ENCODE measurements at places on chromosomes 1 and 21.
A peak's percentile ranks its signal among the peaks of the same experiment; 100 is the strongest.

DNA sequence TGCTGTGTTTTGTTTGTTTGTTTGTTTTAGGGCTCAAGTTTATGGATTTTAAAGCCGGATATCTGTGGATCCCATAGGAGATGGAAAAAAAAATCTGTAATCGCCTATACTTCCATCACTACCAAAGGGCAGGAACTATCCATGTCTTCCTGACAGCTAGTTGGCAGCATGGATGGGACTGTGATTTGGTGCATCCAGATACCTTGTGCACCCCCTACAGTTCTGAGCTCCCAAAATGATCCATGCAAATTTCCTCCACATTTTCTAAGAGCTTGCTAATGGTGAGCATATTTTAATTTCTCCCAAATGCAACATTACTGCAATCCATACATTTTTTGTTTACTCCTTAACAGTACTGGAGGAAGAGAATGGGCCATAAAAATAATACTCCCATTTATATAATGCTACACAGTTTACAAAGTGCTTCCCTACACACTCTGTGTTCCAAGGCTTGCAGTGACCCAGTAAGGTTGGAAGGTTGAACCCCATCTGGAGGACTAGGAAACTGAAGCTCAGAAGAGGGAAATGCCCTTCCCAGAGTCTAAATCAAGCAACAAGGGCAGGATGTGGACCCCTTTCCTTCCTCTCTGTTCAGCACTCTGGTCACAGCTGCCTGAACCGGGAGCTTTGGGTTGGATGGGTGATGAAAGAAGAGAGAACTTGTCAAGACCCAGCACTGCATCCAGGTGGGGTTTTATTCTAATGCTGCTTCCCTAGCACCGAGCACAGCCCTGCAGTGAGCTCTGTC, 48.0 kb downstream of the CAPN8 start:
- no peak for DNase-seq

DNA sequence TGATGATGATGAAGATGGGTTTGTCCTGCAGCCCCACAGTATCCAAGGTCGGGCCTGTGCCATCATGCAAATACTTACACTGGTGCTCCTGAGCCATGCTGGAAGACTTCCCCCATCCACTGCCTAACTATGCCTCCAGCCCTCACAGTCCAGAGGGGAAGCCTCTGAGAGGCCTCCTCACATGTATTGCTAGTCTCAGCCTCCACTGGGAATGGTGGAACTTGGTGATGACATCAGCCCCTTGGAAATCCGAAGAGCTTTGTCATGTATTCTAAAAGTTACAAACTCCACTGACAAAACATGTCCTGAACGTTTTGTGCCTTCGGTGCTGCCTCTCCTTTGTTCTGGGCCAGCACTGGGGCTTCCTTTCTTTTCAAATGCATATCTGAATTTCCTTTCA, 61.1 kb upstream of the DMRTB1 start:
- DNase-seq, result peak; percentile 32

DNA sequence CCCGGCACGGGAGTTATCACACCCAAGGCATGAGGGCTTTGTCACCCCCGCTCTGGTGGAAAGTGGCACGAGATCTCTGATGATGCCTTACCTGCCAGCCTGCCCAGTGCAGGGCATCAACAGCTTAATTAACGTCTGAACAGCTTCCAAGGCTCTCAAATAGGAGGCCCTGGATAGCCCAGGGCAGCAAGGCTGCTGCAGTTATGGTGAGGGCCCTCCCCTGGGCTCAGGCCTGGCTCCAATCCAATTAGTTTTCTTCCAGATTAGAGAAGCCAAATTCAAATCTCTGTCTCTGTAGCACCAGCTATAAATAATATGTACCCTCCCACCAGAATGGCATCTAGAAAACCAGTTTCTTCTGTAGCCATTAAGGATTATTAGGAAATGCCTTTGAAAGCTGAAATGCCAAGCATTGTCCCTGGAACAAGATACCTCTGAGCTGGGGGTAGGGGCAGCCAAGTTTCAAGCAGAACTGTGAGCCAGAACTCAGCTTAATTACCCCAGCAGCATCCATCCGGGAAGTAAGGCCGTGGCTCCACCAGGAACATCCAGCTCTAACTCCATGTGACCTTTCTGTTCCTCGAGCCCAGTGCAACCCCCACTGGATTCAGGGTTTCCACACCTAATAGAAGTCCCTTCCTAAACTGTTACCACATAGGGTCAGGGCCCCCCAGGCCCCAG, 12.5 kb downstream of the QSOX1 start:
- no peak for DNase-seq

DNA sequence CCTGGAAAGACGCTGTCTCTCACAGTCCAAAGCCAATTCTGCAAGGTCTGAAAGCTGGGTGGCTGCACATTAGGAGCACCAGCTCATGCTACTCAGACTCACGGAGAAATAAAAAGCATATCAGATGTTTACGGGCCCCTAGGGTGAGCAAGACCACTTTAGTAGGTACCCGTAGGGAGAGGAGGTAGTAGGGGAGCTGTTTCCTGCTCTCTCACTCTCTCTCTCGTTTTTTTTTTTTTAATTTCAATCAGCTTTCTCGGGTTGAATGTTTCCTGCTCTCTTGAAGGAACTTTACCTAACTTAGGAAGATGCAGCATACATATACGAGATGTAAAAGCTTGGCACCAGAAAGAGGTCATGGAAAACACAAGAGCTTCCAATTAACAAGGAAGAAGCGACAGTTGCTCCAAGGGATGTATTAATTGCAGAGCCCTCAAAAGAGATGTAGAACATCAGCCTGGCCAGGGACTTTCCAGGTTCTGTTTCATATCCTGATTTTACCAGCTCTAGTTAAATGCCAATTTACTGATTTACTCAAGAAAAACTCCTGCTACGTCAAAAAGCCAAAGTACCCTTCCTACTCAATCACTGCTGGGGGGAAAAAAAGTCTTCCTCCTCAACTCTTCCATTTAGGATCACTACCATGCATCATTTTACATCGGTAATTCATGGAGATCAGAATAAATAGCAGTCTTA, 3.1 kb downstream of the LORICRIN start:
- no peak for DNase-seq

DNA sequence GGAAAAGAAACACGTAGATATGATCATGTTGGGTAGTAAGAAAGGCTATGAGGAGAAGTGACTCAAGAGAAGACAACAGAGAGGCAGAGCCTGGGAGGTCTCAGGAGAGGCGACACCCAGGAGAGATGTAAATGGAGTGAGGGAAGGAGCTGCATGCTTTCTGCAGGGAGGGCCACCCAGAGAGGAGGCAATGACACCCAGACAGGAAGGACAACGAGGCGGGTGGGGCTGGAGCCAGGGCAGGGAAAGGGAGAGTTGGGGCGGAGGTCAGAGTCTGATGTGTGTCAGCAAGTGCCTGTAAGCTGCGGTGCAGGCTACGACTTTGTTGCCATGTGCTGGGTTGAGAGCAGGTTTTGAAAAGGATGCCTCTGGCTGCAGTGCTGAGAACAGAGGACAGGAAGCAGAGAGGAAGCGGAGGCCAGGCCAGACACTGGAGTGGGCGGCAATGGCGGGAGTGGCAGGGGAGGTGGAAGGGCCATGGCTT, 31.3 kb downstream of the SLC1A7 start:
- peak; percentile 18 for DNase-seq

GRCh38 chr1:12438349-12438924, 179.6 kb downstream of the DHRS3 start:
- no peak for DNase-seq

DNA sequence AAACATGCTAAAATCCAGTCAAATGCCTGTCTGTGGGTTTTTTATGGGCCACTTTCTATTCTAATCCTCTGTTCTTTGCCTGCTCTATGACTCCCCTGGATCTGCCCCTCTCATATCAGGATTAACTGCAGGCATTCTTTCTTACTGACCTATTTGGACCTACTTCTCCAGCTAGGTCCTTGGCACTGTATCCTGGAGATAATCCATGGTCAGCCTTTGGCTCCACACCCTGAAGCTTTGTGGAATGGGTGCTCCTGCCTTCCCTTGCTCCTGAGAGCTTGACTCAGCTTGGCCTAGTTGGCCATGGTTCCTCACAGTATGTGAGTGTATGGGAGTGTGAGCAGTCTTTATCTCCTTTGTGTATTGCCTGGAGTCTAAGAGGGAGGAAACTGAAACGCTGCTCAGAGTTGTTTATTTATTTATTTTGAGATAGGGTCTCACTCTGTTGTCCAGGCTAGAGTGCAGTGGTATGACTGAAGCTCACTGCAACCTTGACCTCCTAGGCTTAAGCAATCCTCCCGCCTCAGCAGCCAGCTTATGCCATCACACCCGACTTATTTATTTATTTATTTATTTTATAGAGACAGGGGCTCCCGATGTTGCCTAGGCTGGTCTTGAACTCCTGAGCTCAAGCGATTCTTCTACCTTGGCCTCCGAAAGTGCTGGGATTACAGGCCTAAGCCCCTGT, 28.7 kb upstream of the CDC14A start:
- no peak for DNase-seq

DNA sequence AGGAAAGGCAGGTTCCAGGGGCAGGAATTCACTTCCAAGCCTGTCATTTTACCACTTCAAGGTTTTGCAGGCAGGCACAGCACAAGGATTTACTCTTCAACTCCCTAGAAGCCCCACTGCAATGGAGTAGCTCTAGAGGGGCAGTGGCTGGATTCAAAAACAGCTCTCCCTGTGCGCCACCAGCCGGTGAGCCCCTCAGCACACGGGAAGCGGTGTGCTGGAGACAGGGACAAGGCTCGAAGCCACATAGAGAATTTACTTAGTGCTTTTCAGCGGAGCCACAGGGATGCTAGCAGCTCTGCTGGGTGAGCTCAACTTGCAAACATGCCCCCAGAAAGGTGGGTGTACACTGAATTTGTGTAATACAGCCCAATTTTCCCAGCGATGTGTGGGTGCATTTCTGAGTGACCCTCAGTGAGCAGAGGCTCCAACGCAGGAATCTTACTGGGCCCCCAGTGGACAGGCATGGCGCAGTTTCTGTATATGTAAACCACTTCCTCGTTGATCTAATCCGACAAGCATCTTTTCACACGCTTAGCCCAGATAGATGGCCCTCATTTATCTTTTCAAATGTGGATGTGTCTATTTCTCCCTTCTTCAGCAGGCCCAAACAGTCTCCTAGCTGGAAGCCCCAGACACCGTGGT, 10.9 kb downstream of the VWA5B1 start:
- DNase-seq, result peak; percentile 6

DNA sequence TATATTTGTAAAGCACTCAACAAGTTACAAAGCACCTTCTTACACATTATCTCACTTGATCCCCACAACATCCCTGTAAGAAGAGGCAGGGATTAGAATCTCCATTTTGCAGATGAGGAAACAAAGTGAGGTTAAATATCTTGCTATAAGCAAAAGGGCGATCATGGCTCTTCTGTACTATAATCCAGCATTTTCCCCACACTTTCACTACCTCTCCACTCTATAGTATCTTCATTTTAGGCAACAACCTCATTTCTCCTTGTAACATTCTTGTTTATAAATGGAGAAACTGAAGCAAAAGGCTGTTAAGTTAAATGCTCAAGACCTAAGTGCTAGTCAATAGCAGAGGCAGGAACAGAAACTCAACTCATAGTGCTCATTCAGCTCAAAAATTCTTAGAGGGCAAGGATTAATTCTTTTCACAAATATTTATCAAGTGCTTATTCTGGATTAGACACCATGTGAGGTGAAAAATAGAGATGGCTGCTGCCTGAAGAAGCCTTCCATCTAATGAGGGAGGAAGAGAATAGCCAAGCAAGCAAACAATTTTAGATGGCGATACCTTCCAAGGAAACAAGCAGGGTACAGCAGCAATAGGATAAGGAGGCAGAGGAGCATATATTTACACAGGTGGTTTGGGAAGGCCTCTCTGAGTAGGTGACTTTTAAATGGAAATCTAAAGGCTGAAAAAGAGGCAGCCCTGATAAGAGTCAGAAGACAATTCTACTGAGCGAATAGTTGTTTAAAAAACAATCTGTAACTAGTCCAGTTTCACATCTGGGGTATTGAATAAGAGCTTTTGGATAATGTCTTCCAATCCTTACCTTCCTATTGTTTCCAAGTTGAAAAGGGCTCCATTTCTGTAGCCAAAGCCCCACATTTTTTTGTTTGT, 3.5 kb downstream of the ERRFI1 start:
- DNase-seq, result no peak

GRCh38 chr1:168466092-168466713, 77.6 kb downstream of the XCL2 start:
- peak; percentile 46 for DNase-seq

- peak; percentile 55 for DNase-seq
These were observed 8.2 kb downstream of the NBPF1 start for GRCh38 chr1:16605213-16605525.

- no peak for DNase-seq
These were observed 54.3 kb upstream of the SDC3 start for GRCh38 chr1:30962609-30963508.

DNA sequence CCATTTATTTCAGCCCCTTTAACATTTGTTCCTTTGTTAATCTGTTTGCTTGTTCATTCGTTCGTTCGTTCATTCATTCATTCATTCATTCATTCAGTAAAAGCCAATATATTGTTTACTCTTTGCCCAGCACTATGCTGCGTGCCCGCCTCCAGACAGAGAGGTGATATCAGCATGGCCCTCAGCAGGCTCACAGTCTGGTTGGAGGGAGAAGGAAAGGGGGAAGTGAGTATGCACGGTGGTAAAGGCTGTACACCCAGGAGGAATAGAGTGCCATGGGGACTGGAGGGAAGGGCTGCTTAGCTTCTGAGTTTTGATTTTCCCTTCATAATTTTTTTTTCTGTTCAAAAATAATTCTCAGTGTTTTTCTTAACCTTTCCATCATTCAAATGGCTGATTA, 144.7 kb downstream of the NOS1AP start:
- no peak for DNase-seq

GRCh38 chr21:35026617-35027562, 22.2 kb downstream of the RUNX1 start:
- peak; percentile 48 for DNase-seq

- DNase-seq, result no peak
These were observed 3.8 kb downstream of the GPR61 start for GRCh38 chr1:109543283-109543987.

DNA sequence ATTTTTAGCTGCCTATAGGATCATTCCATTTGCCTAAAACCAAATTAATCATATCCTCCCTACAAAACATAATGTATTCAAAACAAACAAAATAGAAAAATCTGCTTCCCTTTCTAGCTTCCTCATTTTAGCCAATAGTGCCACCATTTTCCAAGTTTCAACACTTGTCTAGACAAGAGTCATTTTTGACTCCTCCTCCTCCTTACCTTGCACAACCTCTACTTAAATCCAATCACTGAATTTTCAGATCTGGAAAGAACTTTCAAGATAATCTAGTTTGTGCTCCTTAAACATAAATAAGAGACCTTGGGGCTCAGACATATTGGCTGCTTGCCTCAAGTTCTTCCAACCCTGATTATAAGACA, 7.4 kb downstream of the STX6 start:
- DNase-seq, result no peak
